Thymus (tissue), 14 donors: ENCODE measurements at places on chromosomes 12 and 14. TPM values are rescaled to one million over a fixed set of nuclear protein-coding genes. Genes with fewer than 3 reads are reported as not detected.

The SETD3 gene
- 39.0 TPM for polyA plus RNA-seq

The CATSPERB gene
- polyA plus RNA-seq = 1.8 TPM

The SMCO2 gene
- 2.6 TPM for polyA plus RNA-seq

The DDN gene
- polyA plus RNA-seq = 0.18 TPM

The PTGES3 gene
- polyA plus RNA-seq = 161 TPM

The CFAP251 gene
- polyA plus RNA-seq = 2.0 TPM

The PRDM4 gene
- 12.8 TPM for polyA plus RNA-seq

The SLC10A1 gene
- 0.02 TPM for polyA plus RNA-seq

The ZNF26 gene
- polyA plus RNA-seq = 9.0 TPM

The ASPG gene
- polyA plus RNA-seq = 5.5 TPM

The PLA2G1B gene
- 1.5 TPM for polyA plus RNA-seq

The KRT77 gene
- polyA plus RNA-seq = 4.1 TPM

The GARIN6 gene
- 0.02 TPM for polyA plus RNA-seq

The SRRM4 gene
- polyA plus RNA-seq = 0.05 TPM

The MFAP5 gene
- 6.7 TPM for polyA plus RNA-seq

The CACNA2D4 gene
- 4.9 TPM for polyA plus RNA-seq

The COX14 gene
- 81.4 TPM for polyA plus RNA-seq

The TRIM9 gene
- polyA plus RNA-seq = 1.8 TPM

The NEUROD4 gene
- 0.07 TPM for polyA plus RNA-seq

The AVPR1A gene
- 1.7 TPM for polyA plus RNA-seq
